ENCODE measurements at places on chromosomes 7 and 10. TPM values are rescaled to one million over a fixed set of nuclear protein-coding genes. Genes with fewer than 3 reads are reported as not detected.

NPC1L1 gene
- total RNA-seq = 1.5 TPM

CFAP46 gene
- 3.8 TPM for total RNA-seq

- no peak for DNase-seq
Measured at GRCh38 chr7:16691241-16691640, 45.3 kb downstream of the BZW2 start.

NRG3 gene
- total RNA-seq = 10.2 TPM

- DNase-seq = no peak
Measured at GRCh38 chr7:91949221-91950009, 8.8 kb downstream of the AKAP9 start.

- DNase-seq = no peak
Measured at GRCh38 chr10:127080317-127080716, 116.1 kb downstream of the INSYN2A start.

RAB19 gene
- total RNA-seq = 6.4 TPM

HOXA7 gene
- total RNA-seq = 28.8 TPM

SEC24C gene
- total RNA-seq = 61.0 TPM

GRCh38 chr7:98802088-98802780 lies 67.6 kb downstream of the TMEM130 start:
- DNase-seq = peak; percentile 35

THNSL1 gene
- 4.6 TPM for total RNA-seq

GRCh38 chr7:2041496-2042367 lies 191.0 kb downstream of the MAD1L1 start:
- DNase-seq = no peak

- DNase-seq = no peak
Measured at GRCh38 chr10:93572606-93573005, 6.1 kb downstream of the FFAR4 start.

DNA sequence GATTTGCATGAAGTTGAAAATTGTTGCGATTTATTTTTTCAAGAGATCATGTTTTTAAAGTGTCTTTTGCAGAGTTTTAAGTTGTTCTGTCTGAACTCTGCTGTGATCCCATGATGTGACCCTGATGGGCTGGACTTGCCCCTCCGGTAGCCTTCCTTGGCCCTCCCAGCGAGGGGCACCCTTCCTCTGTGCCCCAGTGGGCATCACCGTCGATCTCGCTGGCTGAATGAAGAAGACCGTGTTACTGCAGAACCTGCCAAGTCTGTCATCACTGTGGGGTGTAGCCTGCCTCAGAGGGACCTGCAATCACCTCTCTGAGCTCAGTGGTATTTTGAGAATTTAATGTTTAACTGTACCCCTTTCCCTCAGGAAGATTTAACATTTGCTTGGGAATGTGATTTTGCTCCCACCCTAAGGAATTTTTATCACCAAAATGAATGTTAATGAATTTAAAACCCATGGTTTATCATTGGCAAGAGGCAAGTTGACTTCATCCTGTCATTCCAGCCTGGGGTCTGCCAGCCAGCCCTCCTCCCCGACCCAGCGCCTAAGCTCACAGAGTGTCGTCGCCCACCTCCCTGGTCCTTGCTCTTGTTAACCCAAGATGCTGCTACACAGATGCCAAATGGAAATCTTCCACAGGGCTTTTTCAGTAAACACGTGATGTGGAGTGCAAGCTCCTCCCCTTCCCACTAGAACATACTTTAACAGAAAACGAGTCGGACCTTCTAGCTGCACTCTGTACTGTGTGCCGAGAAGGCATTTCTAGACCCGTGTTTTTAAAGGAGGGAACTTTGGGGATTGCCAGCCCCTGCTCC lies 115.4 kb downstream of the NT5C2 start:
- no peak for DNase-seq

GRCh38 chr10:86773498-86773897 lies 17.1 kb downstream of the BMPR1A start:
- no peak for DNase-seq
